Activated T-helper 1 cell treated with anti-CD3 and anti-CD28 coated beads, Interleukin-12 subunit alpha, Interleukin-12 subunit beta, Interleukin-2, Interleukin-4 antibody, amounts not matched to agents 30 ng/mL and 10 ng/mL and 1 ng/mL, durations not matched to agents 14 hours and 24 hours and 36 hours (primary cell): ENCODE measurements at places on chromosomes 7 and 10. TPM values are rescaled to one million over a fixed set of nuclear protein-coding genes. Genes with fewer than 3 reads are reported as not detected.
A peak's percentile ranks its signal among the peaks of the same experiment; 100 is the strongest.

- H3K27me3 ChIP-seq = no peaks in the 10 kb centered on the region
- H3K36me3 ChIP-seq = no peaks in the 10 kb centered on the region
- no peak overlapping the region for H3K4me3 ChIP-seq
- H3K4me1 ChIP-seq = no peaks in the 10 kb centered on the region
- DNase-seq = no peak
- H3K27ac ChIP-seq = no peak overlapping the region
These were observed 128.1 kb upstream of the NANOS1 start for GRCh38 chr10:118901380-118901779.

GRCh38 chr7:124781907-124782734 is 16.5 kb upstream of the GPR37 start:
- H3K27ac ChIP-seq = no peak overlapping the region
- no peak overlapping the region for H3K4me3 ChIP-seq
- no peaks in the 10 kb centered on the region for H3K36me3 ChIP-seq
- H3K4me1 ChIP-seq = no peaks in the 10 kb centered on the region
- peaks cover 7% of the 10 kb centered on the region for H3K27me3 ChIP-seq
- no peak for DNase-seq

DNA sequence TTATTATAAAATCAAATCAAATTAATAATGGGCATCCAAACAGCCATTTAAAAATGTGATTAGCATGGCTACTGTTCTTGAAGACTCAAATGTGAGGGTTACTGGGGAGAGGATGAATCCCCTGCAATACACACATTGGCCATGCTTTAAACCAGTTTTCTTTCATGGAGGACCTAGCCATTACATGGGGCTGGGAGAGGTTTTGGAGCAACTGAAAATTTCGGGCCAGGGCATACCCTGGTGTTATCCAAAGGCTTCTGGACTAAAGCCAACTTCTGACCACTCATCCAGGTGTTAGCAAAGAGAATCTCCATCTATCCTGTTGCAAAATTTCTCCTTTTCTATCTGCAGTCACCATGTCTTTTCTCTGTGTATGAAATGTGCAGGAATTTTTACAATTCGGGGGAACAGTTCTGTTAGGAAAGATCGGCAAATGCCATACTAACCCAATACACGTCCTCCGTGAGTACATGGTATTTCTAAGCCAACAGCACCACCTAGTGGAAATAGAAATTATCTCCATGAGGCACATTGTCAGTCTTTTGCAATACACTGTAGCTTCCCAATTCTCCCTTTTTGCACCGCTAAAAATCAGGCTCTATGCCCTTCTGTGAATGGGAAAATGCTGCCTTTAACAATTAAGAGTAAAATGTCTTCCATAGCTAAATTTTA is 47.0 kb upstream of the ZNF107 start:
- no peaks in the 10 kb centered on the region for H3K27me3 ChIP-seq
- H3K27ac ChIP-seq = peak overlapping the region; percentile 18
- no peak for DNase-seq
- H3K4me3 ChIP-seq = no peak overlapping the region
- no peaks in the 10 kb centered on the region for H3K36me3 ChIP-seq
- H3K4me1 ChIP-seq = no peaks in the 10 kb centered on the region

DNA sequence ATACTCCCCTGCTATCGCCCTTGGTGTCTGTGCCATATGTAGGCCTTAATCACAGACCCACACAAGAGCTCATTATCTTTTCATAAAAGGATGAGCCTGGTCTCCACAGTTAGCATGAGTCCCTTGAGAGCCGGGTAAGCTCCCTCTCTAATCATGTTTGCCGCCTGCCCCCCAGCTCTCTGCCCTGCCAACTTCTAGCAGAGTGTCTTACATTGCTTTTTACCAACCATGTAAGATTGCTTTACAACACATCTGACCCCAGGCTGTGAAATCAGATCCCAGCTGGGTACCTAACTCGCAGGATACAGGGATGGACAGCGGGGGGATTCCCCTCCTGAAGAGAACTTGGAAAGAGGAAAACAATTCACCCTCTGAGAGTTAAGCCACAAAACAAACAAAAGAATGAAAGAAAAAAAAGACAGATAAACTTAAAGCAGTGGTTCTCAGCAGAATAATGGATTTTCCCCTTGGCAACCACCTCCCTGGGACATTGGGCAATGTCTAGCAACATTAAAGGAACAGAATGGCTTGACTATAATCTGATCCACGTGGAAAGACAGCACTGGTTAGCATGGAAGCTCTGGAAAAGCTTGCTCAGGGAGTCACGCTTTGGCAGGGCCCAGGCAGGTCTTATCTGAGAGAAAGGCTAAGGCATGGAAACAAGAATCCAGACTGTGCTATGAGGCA is 39.4 kb upstream of the ATOH7 start:
- H3K36me3 ChIP-seq = no peaks in the 10 kb centered on the region

DNA sequence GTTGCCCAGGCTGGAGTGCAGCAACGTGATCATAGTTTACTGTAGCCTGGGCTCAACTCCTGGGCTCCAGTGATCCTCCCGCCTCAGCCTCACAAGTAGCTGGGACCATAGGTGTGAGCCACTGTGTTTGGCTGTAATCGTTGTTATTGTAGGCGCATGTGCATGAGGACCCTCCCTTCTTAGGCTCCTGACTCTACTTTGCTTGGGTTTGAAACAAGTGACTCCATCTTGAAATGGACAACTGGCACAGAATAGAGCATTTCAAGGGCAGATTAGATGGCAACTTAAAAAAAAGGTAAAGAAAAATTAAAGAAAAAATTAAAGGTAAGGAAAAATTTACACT is 15.4 kb upstream of the GIMAP8 start:
- peaks cover 3% of the 10 kb centered on the region for H3K27me3 ChIP-seq
- no peak overlapping the region for H3K4me3 ChIP-seq
- H3K27ac ChIP-seq = no peak overlapping the region
- peaks cover 54% of the 10 kb centered on the region for H3K4me1 ChIP-seq

GRCh38 chr7:30467271-30467670 is 11.3 kb downstream of the NOD1 start:
- H3K27ac ChIP-seq = no peak overlapping the region
- no peaks in the 10 kb centered on the region for H3K27me3 ChIP-seq
- no peak overlapping the region for H3K4me3 ChIP-seq
- peaks cover 6% of the 10 kb centered on the region for H3K36me3 ChIP-seq

DNA sequence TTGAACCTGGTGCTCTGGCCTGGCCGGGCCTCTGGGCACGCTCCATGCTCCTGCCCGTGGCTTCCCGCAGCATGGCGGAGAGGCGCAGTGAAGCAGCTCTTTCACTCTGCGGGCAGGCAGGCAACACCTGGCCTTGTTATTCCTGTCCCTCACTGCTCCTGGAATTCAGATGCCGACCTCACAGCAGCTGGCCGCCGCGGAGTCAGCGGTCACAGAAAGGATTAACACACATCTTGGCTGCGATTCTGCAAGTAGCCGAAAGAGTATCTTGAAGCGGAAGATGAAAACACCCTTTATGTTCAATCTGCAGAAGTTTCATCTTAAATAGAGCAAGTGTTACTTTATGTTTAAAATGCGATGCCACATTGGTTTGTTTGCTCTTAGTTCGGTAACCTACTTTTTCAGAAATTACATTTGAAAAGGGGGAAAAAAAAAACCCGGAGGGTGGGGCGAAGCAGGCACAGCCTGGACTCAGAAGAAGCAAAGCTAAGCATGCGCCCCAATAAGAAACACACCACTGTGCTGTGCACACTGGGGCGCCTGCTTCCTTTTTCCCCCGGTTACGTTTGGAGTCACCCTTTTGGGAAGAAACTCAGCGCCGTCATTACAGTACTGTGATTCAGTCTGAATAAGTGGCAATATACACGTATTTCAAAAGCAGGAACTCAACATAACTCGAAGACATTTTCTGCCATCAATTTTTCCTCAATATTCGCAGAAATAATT is 42.3 kb downstream of the BRI3 start:
- no peak overlapping the region for H3K4me3 ChIP-seq
- H3K27ac ChIP-seq = no peak overlapping the region
- H3K36me3 ChIP-seq = no peaks in the 10 kb centered on the region
- H3K4me1 ChIP-seq = no peaks in the 10 kb centered on the region
- H3K27me3 ChIP-seq = peaks cover 8% of the 10 kb centered on the region

DNA sequence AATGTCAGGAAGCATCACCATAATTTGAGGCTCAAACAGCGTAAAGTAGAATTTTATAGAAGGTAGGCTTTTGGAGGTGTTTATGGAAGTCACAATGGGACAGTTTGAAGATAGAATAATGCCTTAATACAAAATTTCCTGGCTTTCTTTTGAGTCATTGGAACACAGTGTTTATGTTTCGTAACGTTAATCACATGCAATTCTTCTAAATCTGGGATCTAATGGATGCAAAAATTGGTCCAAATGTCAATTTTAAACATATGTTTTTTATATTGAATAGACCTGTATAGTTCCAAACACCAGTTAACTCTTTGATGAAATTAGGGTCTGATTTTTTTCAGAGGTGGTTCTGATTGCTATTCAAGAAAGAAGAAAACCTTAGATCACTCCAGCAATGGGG is 86.5 kb upstream of the HPS1 start:
- no peak overlapping the region for H3K27ac ChIP-seq
- H3K4me3 ChIP-seq = no peak overlapping the region
- H3K27me3 ChIP-seq = no peaks in the 10 kb centered on the region
- H3K4me1 ChIP-seq = no peaks in the 10 kb centered on the region
- no peaks in the 10 kb centered on the region for H3K36me3 ChIP-seq

- H3K27me3 ChIP-seq = peaks cover 7% of the 10 kb centered on the region
- H3K27ac ChIP-seq = no peak overlapping the region
- peaks cover 12% of the 10 kb centered on the region for H3K36me3 ChIP-seq
- H3K4me1 ChIP-seq = peaks cover 28% of the 10 kb centered on the region
These were observed 27.1 kb upstream of the ZFAND2A start for GRCh38 chr7:1187127-1187526.

- DNase-seq = peak; percentile 49
- no peaks in the 10 kb centered on the region for H3K27me3 ChIP-seq
- peak overlapping the region; percentile 49 for H3K4me3 ChIP-seq
- peaks cover 48% of the 10 kb centered on the region for H3K36me3 ChIP-seq
- H3K27ac ChIP-seq = peak overlapping the region; percentile 80
These were observed 29.8 kb downstream of the RSU1 start for GRCh38 chr10:16787361-16787791.

The PTPN20 gene
- 0.21 TPM in 1 of 2 replicates, not detected in the other for total RNA-seq

The FRMPD2 gene
- total RNA-seq = not detected in 2 replicates

The FERD3L gene
- total RNA-seq = not detected in 2 replicates

The NOS3 gene
- 12.2 and 12.8 TPM in 2 replicates for total RNA-seq

The SYT15B gene
- 0.15 and 0.23 TPM in 2 replicates for total RNA-seq

The ITPRID1 gene
- total RNA-seq = not detected in 2 replicates

The C10orf88 gene
- 11.8 and 14.1 TPM in 2 replicates for total RNA-seq
